CD4-positive, alpha-beta T cell treated with Interferon gamma for 1 hour (primary cell): ENCODE measurements at places on chromosomes 6 and 20.

GRCh38 chr6:35243386-35243958 is 16.1 kb upstream of the ZNF76 start:
- no peak for DNase-seq

GRCh38 chr6:161162722-161163121 is 111.1 kb downstream of the AGPAT4 start:
- DNase-seq: no peak

GRCh38 chr20:35395728-35396127 is 16.0 kb downstream of the UQCC1 start:
- no peak for DNase-seq

- no peak for DNase-seq
These were observed 97.8 kb upstream of the OGFRL1 start for GRCh38 chr6:71190809-71191208.

DNA sequence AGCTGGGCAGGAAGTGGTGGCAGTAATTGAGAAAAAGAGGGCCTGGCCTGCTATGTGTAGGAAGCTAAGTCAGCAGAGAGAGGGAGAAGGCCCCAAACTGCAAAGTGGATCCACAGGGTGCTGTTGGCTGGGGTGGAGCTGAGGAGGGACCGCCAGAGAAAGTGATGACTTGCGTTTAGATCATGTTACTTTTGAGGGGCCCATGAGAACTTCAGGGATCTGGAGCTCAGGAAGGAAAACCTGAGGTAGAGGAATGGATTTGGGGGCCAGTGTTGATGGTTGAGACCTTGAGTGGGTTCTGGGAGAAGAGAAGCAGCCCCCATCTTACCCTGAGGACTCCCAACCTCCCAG is 155.5 kb downstream of the MRPL14 start:
- DNase-seq: no peak

DNA sequence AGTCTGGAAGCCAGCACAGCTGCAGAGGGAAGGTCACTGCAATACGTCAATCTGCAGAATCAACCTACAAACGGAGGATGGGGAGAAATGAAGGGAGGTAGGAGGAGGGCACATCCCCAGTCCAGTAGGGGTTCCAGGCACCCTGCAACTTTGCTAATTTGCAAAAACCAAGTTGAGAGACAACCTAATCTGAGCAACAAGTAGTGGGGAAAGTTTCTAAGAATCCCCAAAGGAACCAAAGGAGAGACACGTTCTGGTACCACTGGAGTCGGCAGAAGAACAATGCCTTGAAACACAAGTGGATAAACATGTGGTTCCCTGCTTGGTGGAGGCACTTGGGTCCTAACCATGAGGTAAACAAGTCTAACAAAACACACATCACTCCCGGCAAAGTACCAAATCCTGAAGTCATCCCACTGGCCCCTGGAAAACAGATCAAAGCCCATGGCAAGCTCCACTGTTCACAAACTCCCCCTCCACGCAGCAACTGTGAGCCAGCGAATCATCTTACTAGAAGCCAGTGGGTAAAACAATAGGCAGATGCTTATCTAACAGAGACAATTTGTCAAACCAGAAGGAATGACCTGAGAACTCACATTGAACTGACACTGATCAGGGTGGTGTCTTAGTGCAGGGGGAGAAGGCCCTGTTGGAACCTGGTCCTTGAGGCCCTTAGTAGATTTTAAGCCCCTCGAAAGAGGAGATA is 4.7 kb downstream of the MRPS18A start:
- DNase-seq: no peak

DNA sequence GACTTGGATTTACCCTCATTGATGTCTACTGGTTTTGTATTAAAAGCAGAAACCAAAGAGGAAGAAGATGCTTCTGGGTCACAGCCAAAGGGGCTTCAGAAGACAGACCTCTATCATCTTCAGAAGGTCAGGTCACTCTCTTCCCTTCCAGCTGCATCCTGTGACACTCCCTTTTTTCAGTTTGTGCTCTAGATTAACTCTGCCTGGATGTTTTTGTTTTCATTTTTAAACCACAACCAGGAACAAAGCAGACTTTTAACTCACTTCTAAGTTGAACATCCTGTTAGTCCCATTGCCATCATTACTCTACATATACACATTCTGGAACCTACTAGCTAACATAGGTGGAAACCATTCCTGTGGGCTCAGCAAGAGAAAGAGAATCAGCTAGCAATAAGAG is 45.2 kb downstream of the AKIRIN2 start:
- DNase-seq: no peak

DNA sequence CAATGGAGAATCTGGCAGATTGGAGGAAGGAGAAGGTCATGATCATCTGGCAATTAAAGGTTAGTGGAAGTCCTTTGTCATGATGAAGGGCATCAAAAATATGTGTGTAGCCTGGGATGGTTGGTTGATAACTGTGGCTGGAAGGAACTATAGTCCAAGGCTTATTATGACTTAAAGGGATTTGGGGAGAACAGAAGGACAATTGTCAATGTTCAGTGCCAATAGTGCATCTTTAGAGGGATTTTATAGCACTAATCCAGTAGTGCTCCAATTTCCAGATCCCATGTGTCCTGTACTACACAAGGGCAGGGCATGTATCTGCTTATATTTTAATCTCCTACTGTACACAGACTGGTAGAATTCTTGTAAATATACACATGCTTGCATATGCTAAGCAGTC is 5.0 kb upstream of the ZBTB24 start:
- no peak for DNase-seq

DNA sequence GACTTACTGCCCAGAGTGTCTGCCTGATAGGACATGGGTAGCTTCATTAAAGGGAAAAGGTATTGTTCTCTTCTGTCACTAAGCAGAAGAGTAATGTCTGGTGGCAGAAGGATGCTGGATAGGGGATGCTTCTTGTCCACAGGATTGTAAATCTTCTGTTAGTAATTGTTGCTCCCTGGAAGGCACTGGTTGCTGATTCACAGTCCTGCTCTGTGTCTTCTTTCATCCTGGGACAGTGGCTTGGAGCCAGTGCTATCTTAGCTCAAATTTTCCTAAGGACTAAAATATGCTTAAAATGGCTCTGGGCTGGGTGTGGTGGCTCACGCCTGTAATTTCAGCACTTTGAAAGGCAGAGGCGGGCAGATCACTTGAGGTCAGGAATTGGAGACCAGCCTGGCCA is 48.0 kb downstream of the SYTL3 start:
- DNase-seq: no peak

DNA sequence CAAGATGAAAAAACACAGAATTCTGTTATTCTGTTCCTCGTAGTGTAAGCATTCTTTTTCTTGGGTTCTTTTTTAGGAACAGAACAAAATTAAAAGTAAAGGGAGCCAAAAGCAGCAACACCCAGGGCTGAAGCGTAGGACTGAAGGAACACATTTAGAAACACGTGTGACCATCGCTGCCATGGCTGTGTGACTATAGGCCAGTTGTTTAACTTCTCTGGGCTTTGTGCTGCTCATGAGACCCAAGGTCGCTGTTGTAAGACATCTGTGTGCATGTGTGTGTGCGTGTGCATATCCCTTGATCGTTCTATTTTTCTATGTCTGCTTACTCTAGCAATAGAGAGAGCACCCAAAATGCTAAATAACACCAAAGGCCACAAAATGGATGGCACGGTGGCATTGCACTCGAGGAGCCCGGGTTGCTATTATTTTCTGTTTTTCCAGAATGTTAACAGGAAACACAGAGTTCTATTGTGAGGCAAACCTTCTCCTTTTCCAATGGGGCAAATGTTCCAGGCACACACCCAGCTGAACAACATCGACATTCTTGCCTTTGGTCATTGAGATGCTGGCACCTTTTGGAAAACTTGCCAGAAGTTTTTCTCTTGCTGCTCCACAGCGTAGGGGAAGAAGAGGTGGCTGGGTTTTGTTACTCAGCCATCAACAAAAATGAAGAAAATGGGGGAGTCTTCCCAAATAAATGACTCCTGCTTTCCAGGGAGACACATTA is 267.8 kb upstream of the ECI2 start:
- no peak for DNase-seq

GRCh38 chr6:10542213-10542612 is 21.1 kb downstream of the GCNT2 start:
- DNase-seq: no peak

DNA sequence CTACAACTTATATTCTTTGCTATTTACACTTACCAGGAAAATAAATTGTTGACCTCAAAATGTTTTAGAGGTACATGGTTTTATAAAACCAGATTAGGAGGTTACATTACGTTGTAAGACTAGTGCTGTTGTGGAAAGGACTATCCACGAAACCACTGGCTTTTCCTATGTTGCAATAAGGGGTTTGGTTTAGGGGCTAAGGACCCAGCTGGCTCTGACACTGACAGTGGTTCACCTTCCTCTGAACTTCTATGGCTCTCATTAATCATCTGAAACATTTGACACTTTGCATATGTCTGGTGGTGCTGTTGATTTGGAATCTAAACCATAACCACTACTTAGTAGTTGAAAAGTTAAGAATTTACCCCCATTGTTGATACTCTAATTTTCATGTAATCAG is 186.7 kb downstream of the NKAIN2 start:
- DNase-seq: no peak

DNA sequence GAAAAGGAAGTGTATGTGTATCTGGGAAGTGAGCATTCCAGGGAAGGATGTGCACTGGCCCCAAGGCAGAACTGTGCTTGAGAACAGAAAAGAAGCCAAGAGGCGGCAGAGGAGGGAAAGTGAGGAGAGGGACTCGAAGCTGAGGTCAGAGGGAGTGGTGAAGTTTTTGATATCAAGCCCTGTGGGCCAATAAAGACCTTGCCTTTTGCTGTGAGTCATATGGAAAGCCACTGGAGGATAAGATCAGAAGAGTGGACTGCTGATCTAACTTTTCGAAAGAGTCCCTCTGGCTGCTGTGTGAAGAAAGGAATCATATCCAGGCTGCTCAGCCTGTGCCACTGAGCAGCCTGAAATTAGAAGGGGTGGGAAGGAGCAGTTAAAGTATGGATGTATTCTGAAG is 99.4 kb downstream of the EYA4 start:
- no peak for DNase-seq

DNA sequence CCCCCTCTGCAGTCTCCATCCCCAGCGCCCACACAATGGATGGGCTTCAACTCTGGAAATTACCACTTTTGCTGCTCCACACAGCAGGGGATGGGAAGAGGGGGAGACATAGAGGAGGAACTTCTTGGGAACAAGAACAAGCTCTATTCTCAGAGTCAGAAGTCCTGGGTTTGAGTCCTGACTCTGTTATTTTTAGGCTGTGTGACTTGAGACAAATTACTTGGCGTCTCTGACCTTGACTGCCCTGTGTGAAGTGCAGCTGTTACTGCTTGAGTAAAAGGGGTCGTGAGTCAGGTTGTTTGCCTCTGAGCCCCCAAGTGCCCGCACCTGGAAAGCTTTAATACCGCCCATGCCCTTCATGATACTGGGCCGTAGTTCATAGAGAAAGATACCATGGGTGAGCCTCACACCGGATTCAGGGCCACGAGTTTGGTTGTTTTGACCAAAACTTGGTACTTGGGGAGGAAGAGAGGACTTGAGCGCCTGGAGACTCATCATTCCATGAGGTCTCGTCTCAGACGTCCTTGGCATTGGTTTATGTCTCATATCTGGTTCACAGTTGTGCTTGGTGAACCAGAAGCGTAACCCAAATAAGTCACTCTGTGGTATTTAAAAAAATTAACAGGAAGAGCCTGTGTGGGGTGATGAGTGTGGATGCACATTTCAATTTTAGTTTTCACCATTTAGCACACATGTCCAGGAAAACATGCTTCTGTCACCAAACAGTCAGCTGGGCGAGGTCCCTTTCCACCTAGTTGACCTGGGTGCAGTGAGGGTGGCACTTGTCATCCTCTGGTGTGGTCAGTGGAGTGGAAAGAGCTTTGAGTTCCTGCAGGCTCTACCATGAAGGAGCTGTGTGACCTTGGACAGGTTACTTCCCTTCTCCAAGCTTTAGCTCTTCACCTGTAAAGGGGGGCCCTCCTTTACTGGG is 75.6 kb downstream of the CDC5L start:
- DNase-seq: no peak

GRCh38 chr20:50283922-50284810 is 93.5 kb downstream of the CEBPB start:
- DNase-seq: peak; percentile 84

- DNase-seq: no peak
These were observed 16.4 kb downstream of the RANBP9 start for GRCh38 chr6:13695252-13695651.

DNA sequence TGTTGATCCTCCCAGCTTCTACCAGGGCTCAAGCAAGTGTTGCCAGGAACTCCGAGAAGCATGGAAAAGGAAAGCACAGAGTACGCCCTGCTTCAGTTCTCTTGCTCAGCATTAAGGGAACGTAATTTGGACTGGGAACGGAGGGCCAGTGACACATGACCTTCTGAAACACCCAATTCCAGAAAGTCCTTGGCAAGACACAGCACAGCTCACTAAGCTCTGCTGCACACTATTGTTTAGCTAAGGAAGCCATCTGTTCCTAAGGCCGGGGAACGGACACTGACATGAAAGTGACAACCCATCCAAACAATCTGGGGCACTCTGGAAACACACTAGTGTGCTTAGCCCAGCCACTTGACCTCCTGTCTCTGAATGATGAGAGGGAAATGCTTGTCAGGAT is 56.9 kb upstream of the NXT1 start:
- no peak for DNase-seq

- DNase-seq: no peak
These were observed 151.7 kb downstream of the ZFAND3 start for GRCh38 chr6:37971266-37971665.

- DNase-seq: no peak
These were observed 11.0 kb downstream of the RMND1 start for GRCh38 chr6:151440930-151441329.

- DNase-seq: no peak
These were observed 145.0 kb downstream of the LRRC1 start for GRCh38 chr6:53939830-53940229.
